ENCODE measurements at places on chromosomes 7 and 10.

- DNase-seq = no peak
Measured at GRCh38 chr10:58157076-58157766, 110.5 kb downstream of the IPMK start.

DNA sequence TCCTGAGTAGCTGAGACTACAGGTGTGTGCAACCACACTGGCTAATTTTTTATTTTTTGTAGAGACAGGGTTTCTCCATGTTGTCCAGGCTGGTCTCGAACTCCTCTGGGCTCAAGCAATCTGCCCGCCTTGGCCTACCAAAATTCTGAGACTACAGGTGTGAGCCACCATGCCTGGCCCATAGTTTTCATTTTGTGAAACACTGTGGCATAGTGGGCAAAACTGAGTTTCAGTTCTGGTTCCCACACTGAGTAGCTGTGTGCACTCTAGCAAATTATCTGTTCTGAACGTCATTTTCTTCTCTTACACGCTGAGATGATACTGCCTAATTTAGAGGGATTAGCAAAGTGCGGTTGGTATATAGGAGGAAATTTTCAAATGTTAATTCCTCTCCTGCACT lies 13.5 kb downstream of the ATP5MK start:
- no peak for DNase-seq

DNA sequence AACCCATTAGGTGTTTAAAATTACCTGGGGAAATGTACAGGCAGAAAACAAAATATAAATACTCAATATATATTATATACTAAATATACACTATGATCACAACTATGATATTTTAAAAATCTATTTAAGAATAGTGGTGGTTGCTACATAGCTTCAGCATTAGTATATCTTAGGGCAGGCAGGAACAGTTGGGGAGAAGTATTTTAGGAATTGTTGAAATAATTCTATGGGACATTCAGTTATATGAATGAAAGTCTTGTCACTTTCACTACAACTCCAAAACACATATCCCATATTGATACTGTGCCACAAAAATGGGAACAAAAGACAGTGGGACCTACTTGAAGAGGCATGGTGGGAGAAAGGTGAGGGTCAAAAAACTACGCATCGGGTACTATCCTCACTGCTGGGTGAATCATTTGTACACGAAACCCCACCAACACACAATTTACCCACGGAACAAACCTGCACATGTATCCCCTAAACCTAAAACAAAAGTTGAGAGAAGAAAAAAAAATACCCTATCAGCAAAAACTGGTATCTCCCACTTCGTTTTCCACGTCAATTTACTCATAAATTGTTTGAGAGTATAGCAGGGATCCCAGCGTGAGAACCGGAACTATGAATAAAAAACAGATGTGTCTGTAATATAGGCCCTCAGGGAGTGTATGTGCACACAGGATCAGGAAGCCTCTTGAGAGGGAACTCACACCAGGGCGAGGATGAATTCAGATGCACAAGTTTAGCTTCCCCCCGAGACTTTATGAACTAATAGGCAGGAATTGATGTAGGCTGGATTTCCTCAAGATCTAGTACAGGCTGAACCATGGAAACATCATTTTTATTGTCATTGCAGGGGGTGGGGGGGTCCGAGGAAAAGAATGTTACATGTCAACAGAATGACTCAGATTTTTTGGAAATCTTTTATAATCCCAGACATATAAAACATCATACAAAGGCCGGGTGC lies 16.2 kb downstream of the SLC16A12 start:
- DNase-seq = no peak

DNA sequence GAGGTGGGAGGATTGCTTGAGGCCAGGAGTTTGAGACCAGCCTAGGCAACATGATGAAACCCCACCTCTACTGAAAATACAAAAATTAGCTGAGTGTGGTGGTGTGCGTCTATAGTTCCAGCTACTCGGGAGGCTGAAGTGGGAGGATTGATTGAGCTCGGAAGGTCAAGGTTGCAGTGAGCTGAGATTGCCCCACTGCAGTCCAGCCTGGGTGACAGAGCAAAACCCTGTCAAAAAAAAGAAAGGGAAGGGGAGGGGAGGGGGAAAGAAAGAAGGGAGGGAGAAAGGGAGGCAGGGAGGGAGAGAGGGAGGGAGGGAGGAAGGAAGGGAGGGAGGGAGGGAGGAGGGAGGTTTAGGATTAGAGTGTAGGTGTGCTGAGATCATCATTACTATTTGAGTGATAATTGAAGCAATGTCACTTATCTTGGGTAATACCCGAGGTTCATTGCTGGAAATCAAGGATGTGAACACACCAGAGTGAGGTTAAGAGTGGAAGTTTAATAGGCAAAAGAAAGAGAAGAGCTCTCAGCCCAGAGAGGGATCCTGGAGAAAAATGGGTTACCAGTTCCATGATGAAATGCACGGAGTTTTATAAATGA lies 27.6 kb downstream of the VCL start:
- DNase-seq = no peak

- DNase-seq = no peak
Measured at GRCh38 chr7:30682212-30683083, at the start of gene CRHR2. CRHR2 (minus strand) TSS chr7:30682456; CDS start chr7:30682280, 176 bp downstream.

GRCh38 chr10:54665095-54665494 lies 135.9 kb downstream of the PCDH15 start:
- DNase-seq = no peak

GRCh38 chr7:76073335-76073990 lies 25.6 kb downstream of the MDH2 start:
- DNase-seq = no peak

DNA sequence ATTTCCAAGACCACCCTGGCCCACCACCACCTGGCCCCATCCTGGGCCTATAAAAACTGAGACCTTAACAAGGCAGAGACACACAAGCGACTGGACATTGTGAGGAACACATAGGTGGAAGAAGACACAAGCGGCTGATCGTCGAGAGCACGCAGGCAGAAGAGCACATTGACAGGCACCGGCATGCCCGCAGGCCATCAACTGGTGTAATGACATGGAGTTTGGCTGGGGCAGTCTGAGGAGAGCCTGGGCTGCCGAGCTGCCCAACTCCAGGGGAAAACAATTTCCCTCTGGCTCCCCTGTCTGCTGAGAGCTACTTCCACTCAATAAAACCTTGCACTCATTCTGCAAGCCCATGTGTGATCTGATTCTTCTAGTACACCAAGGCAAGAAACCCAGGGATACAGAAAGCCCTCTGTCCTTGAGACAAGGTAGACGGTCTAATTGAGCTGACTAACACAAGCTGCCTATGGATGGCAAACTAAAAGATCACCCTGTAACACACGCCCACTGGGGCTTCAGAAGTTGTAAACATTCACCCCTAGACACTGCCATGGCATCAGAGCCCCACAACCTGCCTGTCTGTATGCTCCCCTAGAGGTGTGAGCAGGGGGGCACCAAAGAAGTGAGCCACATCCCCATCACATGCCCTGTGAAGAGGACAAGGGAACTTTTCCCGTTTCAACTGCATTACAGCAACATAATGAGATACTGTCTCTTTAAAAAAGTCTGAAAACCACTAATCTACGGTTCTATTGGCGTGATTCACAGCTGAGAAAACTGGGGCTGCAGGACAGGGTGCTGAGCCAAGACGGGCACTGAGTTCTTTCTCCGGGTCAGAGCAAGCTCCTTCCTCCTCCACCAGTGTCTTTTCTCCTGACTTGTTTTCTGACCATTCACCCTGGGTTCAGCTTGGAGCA lies 18.5 kb upstream of the TNS3 start:
- no peak for DNase-seq

DNA sequence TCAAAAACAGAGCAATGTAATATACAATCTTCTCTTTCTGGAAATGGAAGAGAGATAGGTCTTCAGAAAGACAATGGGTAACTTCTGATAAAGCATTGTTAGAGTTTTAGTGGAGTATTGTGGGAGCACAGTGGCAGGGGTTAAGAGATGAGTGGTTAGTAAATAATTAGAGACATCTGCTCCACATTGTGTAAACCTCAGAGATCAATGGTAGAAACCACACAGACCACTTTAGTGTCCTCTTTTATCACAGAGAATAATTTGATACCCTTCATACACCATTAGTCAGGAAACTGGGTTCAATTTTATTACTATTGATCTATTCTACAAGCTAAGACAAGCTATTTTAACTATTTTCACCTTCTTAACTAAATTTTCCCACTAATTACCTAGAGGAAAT lies 35.9 kb upstream of the MAGI2 start:
- no peak for DNase-seq

- no peak for DNase-seq
Measured at GRCh38 chr7:141577043-141577839, 26.0 kb downstream of the AGK start.

GRCh38 chr7:26477381-26477990 lies 185.8 kb downstream of the SNX10 start:
- DNase-seq = no peak

DNA sequence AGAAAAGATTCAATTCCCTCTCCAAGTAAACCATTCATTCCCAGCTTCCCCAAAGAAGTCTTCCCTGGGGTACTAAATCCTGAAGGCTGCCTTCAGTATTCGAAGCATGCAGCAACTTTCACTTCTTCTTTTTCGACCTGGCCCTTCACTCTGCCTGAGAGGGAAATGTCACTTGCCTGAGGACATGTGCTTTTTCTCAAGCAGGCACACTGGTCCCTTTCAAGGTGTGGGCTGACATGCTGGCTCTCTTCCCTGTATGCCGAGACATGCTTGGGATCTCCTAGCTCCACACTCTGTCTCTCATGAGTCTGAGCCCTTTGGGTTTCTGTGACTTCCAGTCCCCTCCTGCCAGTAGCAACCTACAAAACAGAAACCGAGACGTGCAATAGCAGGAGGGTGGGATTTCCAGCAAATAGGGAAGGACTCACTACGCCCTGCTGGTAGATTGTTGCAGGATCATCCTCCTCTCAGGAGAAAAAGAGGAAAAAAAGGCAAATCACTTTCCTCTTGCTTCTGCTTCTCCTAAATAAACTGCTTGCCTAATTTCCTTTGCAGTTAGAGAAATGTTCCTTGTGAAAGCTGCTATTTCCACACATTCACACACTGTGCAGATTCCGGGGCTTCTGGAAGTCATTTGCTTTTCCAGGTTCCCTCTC lies 33.5 kb downstream of the FIGNL1 start:
- DNase-seq = no peak

GRCh38 chr7:49333180-49333881 lies 409.0 kb downstream of the CDC14C start:
- no peak for DNase-seq

DNA sequence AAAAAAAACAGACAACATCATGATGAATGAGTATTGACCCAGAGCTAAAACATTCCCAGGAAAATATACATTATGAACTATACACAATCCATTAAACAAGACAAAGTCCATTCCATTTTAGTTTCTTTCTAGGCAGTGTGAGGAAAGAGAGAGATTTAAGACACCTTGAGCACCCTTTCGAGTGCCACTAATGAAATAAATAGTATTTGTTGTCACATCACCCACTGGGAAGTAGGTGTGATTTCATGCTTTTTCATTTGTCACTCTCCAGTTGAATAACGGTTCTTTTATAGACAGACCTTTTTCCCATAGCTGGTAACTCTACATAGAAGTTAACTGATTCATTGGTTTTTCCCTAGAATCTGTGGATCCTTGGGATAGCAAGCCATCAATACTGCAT lies 29.9 kb upstream of the SEMA3A start:
- DNase-seq = no peak

DNA sequence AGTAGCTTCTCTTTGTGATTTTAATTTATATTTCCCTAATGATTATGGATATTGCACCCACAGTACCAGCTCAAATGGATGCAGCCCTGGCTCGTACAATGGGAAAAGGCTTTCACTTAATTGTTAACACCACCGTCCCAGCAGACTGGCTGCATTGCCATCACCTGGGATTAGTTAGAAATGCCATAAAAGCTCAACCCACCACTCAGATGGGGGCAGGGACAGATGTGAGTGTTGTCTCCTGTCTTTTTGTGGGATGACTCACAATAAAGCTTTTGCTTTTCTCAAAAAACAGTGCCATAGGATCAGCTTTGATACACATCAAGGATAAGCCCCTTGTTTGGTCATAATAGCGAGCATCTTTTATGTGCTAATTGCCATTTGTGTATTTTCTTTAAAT lies 729.1 kb downstream of the TNS3 start:
- no peak for DNase-seq

GRCh38 chr7:151078233-151079040 lies 2.2 kb downstream of the FASTK start:
- DNase-seq = no peak
